ENCODE measurements at places on chromosomes 7 and 10. TPM values are rescaled to one million over a fixed set of nuclear protein-coding genes. Genes with fewer than 3 reads are reported as not detected.

The TMEM176B gene
- total RNA-seq: 0.16 TPM

The ASAH2 gene
- total RNA-seq: 3.3 TPM

The NRP1 gene
- 109 TPM for total RNA-seq

The SLC18A3 gene
- not detected for total RNA-seq

The CRYGN gene
- not detected for total RNA-seq
